Mesenteric fat pad (tissue), 1 donor: ENCODE measurements at places on chromosomes 7 and 10. TPM values are rescaled to one million over a fixed set of nuclear protein-coding genes. Genes with fewer than 3 reads are reported as not detected.

DNA sequence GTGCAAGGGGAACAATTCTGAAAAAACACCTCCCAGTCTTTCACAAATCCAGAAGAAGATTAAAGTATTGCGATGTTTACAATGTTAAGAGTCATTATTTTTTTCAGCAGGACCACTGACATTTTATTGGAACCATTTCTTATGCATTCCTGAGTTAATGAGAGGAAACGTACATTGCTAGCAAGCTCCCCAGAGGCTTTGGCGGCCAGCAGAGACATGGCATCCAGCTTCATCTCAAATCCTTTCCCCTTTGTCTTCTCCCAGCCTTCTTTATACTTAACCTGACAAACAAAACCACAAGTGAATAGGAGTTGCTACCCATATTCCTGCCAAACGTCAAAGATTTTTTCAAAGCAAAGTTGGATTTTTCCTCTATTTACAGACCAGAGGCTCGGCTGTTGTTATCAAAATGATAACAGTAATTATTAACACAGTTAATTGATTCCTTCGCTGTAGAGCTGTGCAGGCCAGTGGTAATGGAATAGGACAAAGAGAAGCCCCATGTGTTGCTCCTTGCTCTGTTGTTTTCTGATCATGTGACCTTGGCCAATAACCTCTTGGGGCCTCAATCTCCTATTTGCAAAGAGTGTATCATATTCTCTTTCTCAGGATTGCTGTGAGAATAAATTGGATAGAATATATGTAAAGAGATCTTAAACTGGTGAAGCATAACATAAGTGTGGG, 32.0 kb downstream of the NRAP start:
- no peak for DNase-seq

GRCh38 chr10:70115948-70116682, 16.5 kb downstream of the AIFM2 start:
- no peak for DNase-seq

- no peak for DNase-seq
These were observed 249.7 kb downstream of the AHR start for GRCh38 chr7:17548014-17548653.

- DNase-seq = peak; percentile 77
These were observed 258.6 kb upstream of the TCERG1L start for GRCh38 chr10:131569851-131570715.

SGCE gene
- 58.1 TPM for total RNA-seq

WAC gene
- total RNA-seq = 107 TPM
